ENCODE measurements at places on chromosomes 5 and 9.
A peak's percentile ranks its signal among the peaks of the same experiment; 100 is the strongest.

DNA sequence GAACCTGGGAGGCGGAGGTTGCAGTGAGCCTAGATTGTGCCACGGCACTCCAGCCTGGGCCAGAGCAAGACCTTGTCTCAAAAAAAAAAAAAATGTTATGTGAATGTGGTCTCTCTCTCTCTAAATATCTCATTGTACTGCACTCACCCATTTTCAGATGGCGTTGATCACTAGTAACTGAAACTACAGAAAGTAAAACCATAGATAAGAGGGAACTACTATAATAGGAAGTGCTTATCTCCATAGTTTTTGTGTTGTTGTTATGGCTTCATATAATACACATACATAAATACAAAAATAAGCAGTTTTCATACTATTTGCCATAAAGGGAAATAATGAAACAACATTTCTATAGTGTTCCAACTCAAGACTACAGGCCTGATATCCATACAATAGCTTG lies 9.1 kb downstream of the IL31RA start:
- no peak for DNase-seq

GRCh38 chr9:81693671-81694378 lies 4.5 kb upstream of the TLE1 start:
- DNase-seq: no peak

DNA sequence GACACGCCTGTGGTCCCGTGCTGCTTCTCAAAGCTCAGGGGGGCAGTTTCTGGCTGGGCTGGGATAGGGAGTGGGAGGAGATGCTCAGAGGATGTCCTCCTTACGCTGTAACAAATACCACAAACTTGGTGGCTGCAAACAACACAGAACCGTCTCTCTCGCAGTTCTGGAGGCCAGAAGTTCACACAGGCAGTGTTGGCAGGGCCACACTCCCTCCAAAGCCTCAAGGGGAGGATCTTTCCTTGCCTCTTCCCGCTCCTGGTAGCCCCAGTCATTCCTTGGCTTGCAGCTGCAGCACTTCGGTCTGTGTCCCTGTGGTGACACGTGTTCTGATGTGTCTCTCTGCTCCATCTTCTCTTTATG lies 10.4 kb upstream of the ORM1 start:
- no peak for DNase-seq

DNA sequence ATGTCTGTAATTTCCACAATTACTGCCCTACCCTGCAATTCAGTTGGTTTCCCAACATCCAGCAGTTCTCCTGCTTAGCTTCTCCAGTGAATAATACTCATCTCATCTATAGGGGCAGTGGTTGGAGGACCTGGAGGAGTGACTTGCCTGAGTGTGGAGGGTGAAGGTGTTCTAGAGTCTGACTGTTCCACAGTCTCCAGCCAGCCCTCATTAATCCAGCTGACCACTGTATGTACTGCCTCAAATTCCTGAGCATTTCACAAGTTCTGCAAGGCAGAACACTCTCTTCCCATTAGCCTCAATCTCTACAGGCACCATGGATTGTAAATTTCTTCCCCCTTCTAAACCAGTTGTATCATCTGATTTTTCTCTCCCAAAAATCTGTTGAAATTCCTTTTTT lies 147.4 kb upstream of the NFIL3 start:
- no peak for DNase-seq

DNA sequence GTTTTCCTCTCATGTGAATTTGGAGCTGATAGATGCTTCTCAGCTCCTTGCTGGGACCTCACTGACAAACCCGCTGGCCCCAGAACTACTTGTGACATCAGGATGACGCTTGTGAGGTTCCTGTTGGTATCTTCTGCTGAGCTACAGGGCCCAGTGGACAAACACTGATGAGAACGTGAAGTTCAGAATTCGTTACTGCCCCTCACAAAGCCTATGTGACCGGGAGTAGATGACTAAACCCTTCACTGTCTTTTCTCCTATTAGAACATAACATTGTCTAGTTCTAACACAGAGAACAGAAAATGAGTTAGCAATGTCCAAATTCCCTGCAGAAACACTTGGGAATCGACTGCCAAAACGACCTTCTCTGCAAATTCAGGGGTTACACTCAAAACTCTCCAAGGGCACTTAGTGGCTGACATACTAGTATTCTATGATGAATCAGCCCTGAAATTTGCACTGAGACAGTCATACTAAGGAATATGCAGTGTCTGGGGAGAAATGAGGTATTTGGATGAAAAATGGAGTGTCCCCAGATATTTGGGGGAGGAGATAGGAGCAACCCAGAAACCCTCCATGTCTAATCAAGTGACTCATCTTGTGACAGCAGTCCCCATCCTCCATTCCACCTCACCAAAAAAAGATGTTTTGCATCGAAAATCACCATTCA lies 143.2 kb upstream of the TRIM32 start:
- DNase-seq: no peak

- no peak for DNase-seq
Measured at GRCh38 chr5:157267761-157268480, 2.0 kb downstream of the CYFIP2 start.

- DNase-seq: no peak
Measured at GRCh38 chr5:121031491-121031890, 567.4 kb downstream of the PRR16 start.

DNA sequence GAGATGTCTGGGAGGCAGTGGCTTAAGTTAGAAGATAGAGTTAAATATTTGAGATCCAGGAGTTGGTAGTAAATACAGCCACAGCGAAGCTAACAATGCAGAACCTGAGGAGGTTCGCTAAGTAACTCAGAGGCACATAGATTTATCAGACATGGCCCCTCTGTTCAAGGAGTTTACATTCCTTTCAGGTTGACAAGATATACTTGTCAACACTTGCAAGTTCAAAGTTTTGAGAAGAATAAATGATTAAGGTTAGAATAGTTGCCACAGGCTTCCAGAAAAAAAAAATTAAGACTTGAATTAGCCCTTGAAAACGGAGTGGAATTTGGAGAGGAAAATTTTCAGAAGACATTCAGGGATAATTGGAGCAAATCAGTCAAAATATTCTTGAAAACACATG lies 658.3 kb upstream of the WWC1 start:
- no peak for DNase-seq

DNA sequence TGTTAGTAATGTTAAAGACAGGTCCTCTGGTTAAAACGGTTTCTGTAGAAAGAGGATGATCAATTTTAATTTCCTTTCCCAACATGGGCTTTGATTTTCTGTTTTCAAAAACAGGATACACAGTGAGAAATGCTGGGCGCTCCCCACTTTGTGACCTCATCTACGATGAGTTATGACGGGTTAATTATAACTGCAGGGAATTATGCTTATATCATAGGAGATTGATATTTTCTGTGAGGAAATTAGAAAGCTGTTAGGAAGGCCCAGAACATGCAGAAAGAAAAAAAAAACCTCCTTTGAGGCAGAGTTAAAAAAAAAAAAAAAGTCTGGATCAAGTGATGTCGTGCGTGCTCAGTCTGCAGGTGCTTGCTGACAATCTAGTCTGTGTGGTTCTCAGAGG lies 176.8 kb upstream of the OTULINL start:
- no peak for DNase-seq

- DNase-seq: peak; percentile 31
Measured at GRCh38 chr9:2241836-2242741, 226.9 kb downstream of the SMARCA2 start.

DNA sequence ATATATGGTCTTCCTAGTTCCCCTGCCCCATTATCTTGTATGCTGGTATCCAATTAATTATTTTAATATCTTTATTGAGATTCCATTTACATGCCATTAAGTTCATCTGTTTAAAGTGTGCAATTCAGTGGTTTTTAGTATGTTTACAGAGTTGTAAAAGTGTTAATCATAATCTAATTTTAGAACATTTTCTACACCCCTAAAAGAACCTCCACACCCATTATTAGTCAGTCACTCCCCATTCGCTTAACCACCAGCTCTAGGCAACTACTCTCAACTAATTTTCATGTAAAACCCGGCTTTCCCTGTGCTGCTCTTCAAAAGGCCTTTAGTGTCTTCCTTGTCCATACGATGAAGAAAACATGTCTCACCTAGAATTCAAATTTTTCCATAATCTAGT lies 20.8 kb upstream of the CAVIN4 start:
- DNase-seq: no peak
